Activated T-helper 2 cell treated with anti-CD3 and anti-CD28 coated beads, Interferon-gamma antibody, Interleukin-2, Interleukin-4, amounts not matched to agents 10 μg/mL and 5 μg/mL and 100 μg/mL, durations not matched to agents 14 hours and 24 hours and 36 hours (primary cell): ENCODE measurements at places on chromosomes 11 and 22.
A peak's percentile ranks its signal among the peaks of the same experiment; 100 is the strongest.

DNA sequence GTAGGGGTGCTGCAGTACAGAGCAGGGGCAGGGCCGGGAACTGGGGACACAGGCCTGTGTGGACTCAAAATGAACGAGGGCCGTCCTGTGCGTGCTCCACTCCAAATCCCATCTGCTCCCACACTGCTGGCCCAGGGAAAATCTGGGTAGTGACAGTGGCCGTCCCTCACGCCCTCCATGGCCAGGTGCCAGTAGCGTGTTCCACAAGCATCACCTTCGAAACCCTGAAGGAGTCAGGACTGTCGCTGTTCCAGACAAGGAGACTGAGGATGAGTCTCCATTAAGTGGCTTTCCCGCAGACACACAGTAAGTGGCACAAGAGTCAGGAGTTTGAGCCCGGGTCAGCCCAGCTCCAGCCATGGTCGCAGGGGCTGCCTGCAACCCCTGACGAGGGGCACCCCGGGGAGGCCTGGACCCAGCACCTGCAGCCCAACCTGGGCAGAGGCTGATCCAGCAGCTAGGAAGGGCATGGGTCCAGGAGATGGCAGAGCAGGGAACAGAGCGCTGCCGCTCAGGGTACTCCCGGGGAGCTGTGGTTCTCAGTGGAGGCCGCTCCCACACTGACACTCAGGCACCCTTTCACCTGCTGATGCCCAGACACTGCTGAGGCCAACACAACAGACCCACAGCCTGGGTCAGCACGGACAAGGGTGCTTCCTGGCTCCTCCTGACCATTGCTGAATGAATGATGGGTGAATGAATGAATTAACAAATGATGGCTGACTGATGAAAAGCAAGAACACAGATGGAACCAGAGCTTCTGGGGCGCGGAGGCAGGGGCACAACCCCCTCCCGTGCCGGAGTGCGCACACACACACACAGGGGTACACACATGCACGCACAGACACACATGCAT, 35.3 kb downstream of the IGF2 start:
- no peak overlapping the region for H3K27ac ChIP-seq
- peaks cover 3% of the 10 kb centered on the region for H3K27me3 ChIP-seq
- no peaks in the 10 kb centered on the region for H3K4me1 ChIP-seq
- no peak overlapping the region for H3K4me3 ChIP-seq
- H3K36me3 ChIP-seq, result no peaks in the 10 kb centered on the region
- DNase-seq, result no peak

- DNase-seq, result no peak
- no peak overlapping the region for H3K4me3 ChIP-seq
- no peak overlapping the region for H3K27ac ChIP-seq
Observed at GRCh38 chr11:12569499-12570425, 104.5 kb upstream of the TEAD1 start.

GRCh38 chr22:30190574-30190973, 56.0 kb downstream of the LIF start:
- peaks cover 84% of the 10 kb centered on the region for H3K4me1 ChIP-seq
- H3K27me3 ChIP-seq, result no peaks in the 10 kb centered on the region
- no peak overlapping the region for H3K4me3 ChIP-seq
- DNase-seq, result no peak
- peak overlapping the region; percentile 88 for H3K27ac ChIP-seq
- H3K36me3 ChIP-seq, result peaks cover 46% of the 10 kb centered on the region

GRCh38 chr22:46845296-46846149, 83.1 kb downstream of the TBC1D22A start:
- no peak for DNase-seq
- H3K4me1 ChIP-seq, result peaks cover 12% of the 10 kb centered on the region
- no peaks in the 10 kb centered on the region for H3K27me3 ChIP-seq
- no peak overlapping the region for H3K4me3 ChIP-seq

- H3K4me3 ChIP-seq, result peak overlapping the region; percentile 91
- H3K27me3 ChIP-seq, result peaks cover 7% of the 10 kb centered on the region
- peak; percentile 43 for DNase-seq
- peaks cover 36% of the 10 kb centered on the region for H3K4me1 ChIP-seq
Observed at GRCh38 chr11:13668957-13669521, 571 bp downstream of the FAR1 start.

DNA sequence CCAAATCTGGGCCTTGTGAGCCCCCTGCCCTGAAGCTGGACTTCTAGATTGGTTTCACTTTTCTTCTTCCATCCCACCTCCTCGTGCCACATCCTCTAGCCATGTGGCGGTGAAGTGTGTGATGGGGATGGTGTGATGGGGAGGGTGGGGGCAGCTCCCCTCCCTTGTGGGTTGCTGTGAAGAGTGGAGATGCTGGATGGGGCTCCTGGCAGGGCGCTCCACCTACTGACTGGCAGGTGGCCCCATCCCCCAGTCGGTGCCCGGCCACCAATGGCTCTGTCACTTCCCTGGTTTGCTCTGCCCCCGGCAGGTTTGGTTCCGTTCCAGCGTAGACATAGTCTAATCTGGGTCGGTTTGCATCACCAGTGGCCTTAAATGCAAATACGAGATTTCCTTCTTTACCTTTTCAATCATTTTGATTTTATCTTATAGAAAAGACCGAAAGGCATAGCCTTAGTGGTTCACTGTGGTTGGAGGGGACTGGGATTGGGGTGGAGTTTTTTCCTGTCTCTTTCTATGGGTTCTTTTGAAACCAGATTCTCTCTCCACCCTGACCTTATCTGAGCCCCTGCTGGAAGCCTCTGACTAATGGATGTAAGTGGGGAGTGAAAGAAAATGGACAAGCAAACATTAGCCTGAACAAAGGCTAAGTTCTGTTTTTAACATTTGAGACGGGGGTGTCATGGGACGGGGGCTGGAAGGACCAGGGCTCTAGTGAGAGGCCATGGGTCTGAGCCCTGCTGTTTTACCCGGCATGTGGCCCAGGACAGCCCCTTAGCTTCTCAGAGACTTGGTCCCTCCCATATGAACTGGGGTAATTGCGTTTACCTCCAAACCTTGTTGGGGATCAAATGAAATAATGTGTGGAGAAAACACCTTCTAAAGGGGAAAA, 149.3 kb downstream of the CACNA1I start:
- peaks cover 2% of the 10 kb centered on the region for H3K27me3 ChIP-seq
- no peaks in the 10 kb centered on the region for H3K36me3 ChIP-seq
- no peak for DNase-seq
- no peak overlapping the region for H3K4me3 ChIP-seq
- H3K4me1 ChIP-seq, result peaks cover 3% of the 10 kb centered on the region

GRCh38 chr22:47517062-47517461, 754.6 kb downstream of the TBC1D22A start:
- no peaks in the 10 kb centered on the region for H3K4me1 ChIP-seq
- H3K36me3 ChIP-seq, result no peaks in the 10 kb centered on the region
- H3K27me3 ChIP-seq, result no peaks in the 10 kb centered on the region
- H3K4me3 ChIP-seq, result no peak overlapping the region

DNA sequence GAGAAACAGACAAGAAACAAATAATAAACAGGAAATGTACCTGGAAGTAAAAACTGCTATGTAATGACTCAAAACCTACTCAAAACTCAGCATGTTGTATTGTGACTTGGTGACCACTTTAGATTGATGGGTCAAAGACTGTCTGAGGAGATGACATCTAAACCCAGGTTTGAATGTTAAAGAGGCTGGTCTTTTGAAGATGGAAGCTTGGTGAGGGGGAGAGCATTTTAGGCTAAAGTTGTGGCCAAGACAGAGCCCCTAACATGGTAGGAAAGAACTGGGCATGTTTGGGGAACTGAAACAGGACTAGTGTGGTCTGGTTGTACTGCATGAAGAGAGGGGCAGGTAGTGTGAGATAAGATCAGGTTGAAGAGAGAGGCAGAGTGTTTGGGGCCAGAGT, 85.3 kb upstream of the MYO18B start:
- H3K27ac ChIP-seq, result peak overlapping the region; percentile 80
- H3K4me3 ChIP-seq, result no peak overlapping the region
- no peak for DNase-seq
- H3K27me3 ChIP-seq, result no peaks in the 10 kb centered on the region
- H3K36me3 ChIP-seq, result peaks cover 55% of the 10 kb centered on the region

DNA sequence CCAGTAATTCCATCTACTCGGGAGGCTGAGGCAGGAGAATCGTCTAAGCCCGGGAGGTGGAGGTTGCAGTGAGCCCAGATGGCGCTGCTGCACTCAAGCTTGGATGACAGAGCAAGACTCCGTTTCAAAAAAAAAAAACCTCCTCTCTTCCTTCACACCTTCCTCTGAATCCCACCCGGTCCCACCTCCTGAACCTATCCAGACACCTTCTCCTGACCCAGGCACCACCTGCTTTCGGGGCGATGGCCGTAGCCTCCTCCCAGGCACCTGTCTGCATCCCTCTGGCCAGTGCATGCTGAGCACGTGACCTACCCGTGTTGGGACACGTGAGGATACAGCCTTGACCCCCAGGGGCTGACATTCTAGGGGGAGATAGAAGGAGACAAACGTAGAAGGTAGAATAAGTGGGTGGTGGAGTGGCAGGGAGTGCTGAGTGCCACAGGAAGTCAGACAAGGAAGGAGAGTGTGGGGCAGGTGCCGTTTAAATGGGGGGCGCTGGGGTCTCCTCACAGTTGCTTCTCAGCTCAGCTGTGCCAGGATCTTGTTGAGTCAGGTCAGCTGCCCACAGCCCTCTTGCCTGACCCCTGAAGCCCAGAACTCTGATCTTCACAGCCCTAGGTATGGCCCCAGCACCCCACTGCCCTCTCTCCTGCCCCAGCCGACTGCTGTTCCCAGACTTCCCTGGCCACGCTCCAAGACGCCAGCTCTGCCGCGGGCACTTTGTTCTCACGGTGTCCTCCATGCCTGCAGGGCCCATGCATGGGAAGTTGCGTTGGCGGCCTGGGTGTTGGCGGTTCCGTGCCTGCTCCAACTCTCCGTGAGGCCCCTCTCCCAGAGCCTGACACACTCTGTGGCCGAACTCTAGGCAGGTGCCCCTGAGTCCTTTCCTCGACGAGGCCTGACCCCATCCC, 1.2 kb upstream of the MIOX start:
- no peak overlapping the region for H3K27ac ChIP-seq
- H3K4me3 ChIP-seq, result no peak overlapping the region
- H3K36me3 ChIP-seq, result no peaks in the 10 kb centered on the region
- no peak for DNase-seq
- H3K4me1 ChIP-seq, result peaks cover 2% of the 10 kb centered on the region
- H3K27me3 ChIP-seq, result no peaks in the 10 kb centered on the region

- H3K27me3 ChIP-seq, result no peaks in the 10 kb centered on the region
- H3K36me3 ChIP-seq, result no peaks in the 10 kb centered on the region
- no peak overlapping the region for H3K27ac ChIP-seq
- no peaks in the 10 kb centered on the region for H3K4me1 ChIP-seq
- DNase-seq, result no peak
- H3K4me3 ChIP-seq, result no peak overlapping the region
Observed at GRCh38 chr11:113001709-113002108, 40.5 kb downstream of the NCAM1 start.

DNA sequence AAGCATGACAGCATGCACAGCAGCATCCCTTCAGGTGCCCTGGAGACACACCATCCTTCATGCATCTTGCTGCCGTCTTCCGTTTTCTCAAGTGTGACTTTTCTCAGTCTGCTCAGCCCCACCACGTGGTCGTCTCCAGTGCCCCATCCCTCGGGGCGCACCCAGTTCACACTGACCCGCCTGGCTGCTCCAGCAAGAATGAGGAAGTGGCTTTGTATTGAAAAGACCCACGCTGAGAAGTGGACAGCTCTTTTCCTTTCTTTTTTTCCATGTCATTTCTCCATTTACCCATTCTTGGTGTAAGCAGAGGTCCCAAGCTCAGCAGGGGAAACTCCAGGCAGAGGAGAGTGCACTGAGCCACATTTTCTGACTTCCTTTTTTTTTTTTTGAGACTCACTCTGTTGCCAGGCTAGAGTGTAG, 14.5 kb downstream of the SERPINH1 start:
- H3K4me1 ChIP-seq, result no peaks in the 10 kb centered on the region
- no peaks in the 10 kb centered on the region for H3K36me3 ChIP-seq
- H3K27ac ChIP-seq, result no peak overlapping the region
- no peak for DNase-seq

DNA sequence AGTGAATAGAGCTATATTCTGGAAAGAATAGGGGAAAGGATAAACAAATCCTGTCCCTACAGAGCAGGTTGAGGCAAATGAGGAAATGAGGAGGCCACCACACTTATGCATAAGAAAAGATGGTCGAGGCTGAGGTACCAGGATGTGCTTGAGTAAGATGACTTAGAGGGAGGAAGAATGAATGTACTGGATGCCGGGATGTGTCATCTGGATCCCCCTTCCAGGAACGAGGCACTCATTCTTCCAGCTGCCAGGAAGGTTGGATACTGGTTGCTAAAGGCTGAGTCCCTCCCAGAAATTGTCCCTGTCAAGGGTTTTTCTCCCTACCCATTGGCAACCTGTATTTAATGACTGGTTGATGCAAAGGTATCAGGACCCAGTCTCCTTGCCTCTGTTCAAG, 31.1 kb upstream of the SYT9 start:
- peaks cover 2% of the 10 kb centered on the region for H3K27me3 ChIP-seq
- no peaks in the 10 kb centered on the region for H3K4me1 ChIP-seq
- H3K4me3 ChIP-seq, result no peak overlapping the region
- no peak overlapping the region for H3K27ac ChIP-seq
- no peak for DNase-seq
- no peaks in the 10 kb centered on the region for H3K36me3 ChIP-seq

DNA sequence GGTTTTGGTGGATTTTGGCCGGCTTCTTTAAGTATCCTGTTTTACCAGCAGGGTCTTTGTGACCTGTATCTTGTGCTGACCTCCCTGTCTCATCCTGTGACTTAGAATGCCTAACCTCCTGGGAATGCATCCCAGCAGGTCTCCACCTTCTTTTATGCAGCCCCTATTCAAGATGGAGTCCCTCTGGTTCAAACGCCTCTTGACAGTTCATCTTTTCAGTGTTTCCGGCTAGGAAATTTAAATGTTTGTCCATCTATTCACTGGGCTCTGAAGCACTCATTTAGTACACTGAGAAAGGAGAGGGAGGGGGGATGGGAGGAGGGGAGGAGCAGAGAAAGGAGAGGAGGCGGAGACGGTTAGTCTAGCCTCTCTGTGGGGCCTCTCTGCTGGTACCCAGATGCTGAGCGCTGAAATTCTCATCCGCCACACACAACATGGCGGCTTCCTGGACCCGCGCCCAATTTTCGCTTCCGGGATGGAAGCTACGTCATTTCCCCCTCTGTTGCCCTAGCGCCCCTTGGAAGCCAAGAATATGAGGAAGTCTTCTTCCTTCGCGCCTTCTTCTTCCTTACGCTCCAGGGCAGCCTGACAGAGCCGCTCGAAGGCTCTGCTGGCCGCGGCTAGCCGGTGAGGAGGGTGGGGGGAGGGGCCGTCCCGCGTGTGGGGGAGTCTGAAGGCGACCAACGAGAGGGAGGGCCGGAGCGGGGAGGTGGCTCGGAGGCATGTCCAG, 69.0 kb upstream of the SYT13 start:
- DNase-seq, result peak; percentile 78
- H3K27me3 ChIP-seq, result peaks cover 38% of the 10 kb centered on the region
- H3K27ac ChIP-seq, result peak overlapping the region; percentile 64
- peak overlapping the region; percentile 74 for H3K4me3 ChIP-seq

GRCh38 chr22:50601669-50602337, 1.2 kb downstream of the MAPK8IP2 start:
- peaks cover 44% of the 10 kb centered on the region for H3K27me3 ChIP-seq
- H3K4me1 ChIP-seq, result peaks cover 2% of the 10 kb centered on the region
- H3K4me3 ChIP-seq, result peak overlapping the region; percentile 30
- no peak overlapping the region for H3K27ac ChIP-seq
- no peak for DNase-seq
- no peaks in the 10 kb centered on the region for H3K36me3 ChIP-seq

- no peaks in the 10 kb centered on the region for H3K27me3 ChIP-seq
- peaks cover 58% of the 10 kb centered on the region for H3K4me1 ChIP-seq
- peak overlapping the region; percentile 89 for H3K27ac ChIP-seq
- peaks cover 9% of the 10 kb centered on the region for H3K36me3 ChIP-seq
Observed at GRCh38 chr22:40178417-40179409, 988 bp downstream of the TNRC6B start.
